MCF 10A (cell line): ENCODE measurements at places on chromosomes 16 and 17.

DNA sequence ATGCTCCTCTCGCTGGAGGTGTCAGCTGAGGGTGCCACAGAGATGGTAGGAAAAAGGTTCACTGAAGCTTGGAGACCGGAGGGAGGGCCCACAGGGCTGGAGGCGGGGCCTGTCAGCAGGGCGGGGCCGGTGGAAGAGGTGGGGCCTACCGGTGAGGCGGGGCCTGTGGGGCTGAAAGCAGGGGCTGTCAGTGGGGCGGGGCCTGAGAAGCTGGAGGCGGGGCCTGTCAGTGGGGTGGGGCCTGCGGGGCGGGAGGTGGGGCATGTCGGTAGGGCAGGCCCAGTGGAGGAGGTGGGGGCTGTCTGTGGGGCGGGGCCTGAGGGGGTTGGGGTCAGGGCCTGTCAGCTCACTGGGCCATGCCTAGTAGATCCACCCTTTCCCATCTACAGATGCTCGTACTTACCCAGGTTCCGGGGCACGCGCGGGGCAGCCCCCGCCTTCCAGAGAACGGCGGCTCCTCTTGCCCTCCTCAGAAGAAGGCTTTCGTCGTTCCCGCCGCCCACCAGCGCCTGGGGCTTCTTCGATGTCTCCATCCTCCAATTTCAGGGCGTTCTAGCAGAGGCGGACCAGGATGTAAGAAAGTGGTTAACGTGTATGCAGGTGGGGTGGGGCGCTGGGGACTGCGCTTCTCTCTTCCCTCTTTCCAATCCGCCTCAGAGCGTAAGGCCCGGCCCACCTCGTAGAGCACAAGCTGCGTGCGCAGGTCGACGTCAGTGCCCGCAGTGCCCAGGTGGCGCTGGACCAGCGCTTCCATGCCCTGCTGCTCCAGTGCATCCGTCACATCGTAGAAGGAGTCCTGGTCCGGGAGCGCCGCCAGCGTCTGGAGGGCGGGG is 9.8 kb downstream of the TMEM208 start:
- DNase-seq = peak; percentile 70

DNA sequence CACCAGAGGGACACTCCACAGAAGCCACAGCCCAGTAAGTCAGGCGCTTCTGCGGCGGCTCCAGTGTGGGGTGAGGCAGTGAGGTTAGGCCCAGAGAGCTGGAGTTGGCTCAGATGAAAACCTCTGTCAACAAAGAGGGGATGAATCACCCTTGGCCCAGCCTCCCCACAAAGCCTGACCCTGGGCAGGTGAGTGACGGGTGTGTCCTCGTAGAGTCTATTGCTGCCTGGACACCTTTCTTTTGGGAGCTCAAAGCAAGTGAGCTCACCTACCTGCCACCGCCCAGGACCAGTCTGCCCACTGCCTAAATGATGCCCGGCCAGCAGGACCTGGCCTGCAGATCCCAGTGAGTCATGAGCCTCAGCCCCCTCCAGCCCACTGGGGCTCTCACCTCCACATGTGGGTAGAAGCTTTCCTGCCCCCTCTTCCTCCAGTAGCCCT is 24.9 kb upstream of the DBNDD1 start:
- peak; percentile 88 for DNase-seq

DNA sequence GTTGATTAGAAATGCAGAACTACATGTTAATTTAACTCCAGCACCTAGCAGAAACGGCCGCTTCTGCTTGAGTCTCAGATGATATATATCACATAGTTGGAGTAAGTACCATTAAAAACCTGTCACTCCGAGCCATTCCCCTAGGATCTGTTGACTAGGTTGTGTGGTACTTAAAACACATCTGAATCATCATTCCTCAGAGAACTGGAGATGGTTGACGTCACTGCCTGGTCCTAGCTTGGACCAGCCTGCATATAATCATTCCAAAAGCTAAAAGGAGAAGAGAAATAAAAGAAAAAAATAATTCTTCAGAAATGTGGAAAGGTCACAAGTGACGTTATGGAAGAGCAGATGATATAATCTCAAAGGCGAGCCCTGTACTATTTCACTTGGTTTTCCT is 31.3 kb upstream of the RASL10B start:
- no peak for DNase-seq

GRCh38 chr16:5377280-5377898 is 279.8 kb upstream of the EEF2KMT start:
- no peak for DNase-seq
